ENCODE measurements at places on chromosomes 7 and 10.

GRCh38 chr10:44865289-44865671 lies 45.9 kb upstream of the TMEM72 start:
- peak; percentile 46 for DNase-seq

DNA sequence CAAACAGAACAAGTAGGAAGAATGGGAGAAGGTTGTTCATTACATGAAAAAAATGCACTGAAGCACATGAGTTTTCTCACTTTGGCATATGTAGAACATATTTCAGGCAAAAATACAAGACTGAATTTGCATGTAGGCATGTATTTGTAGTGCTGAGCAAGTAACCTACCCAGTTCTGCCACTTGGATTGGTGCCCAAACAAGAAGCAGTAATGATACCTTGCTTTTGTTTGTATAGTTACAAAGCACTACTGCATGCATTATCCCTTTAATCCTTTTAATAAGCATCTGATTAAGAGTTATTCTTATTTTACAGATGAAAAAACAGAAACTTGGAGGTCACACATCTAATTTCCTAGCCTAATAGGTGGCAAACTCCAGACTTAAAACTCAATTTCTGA lies 23.1 kb upstream of the CTTNBP2 start:
- no peak for DNase-seq

GRCh38 chr7:86629-87028 lies 105.7 kb upstream of the FAM20C start:
- peak; percentile 42 for DNase-seq

- no peak for DNase-seq
Observed at GRCh38 chr10:17214526-17214925, 13.1 kb upstream of the TRDMT1 start.

DNA sequence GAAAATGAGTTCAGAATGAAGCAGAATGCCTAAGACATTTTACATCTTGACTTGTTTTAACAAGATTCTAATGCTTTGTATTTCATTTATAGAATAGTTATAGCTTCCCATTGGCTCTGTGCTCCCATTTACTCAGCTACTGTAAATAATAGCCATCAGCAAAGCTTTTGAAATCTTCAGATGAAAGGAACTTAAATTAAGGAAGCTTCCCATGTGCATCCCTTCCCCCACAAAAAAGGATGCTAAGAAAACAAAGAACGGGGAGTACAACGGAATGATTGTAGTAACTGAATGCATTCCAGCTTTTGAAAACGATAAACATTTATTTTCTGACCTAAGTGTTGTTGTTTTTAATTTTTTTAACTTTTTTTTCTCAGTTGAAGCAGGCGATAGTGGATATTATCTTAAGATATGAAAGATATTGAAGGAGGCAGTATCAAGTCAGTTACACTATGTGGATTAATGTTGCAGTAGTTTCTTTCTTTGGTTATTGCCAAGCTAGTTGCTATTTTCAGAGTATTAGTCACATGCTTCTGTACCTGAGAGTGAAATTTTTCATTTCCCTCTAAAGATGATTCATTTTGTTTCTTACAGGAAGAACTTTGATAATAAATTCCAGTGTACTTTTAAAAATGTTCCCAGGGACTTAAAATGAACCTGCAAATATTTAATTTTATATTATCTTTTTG lies 129.2 kb downstream of the KCND2 start:
- DNase-seq: no peak

GRCh38 chr10:20334559-20334958 lies 518.3 kb downstream of the PLXDC2 start:
- DNase-seq: no peak

DNA sequence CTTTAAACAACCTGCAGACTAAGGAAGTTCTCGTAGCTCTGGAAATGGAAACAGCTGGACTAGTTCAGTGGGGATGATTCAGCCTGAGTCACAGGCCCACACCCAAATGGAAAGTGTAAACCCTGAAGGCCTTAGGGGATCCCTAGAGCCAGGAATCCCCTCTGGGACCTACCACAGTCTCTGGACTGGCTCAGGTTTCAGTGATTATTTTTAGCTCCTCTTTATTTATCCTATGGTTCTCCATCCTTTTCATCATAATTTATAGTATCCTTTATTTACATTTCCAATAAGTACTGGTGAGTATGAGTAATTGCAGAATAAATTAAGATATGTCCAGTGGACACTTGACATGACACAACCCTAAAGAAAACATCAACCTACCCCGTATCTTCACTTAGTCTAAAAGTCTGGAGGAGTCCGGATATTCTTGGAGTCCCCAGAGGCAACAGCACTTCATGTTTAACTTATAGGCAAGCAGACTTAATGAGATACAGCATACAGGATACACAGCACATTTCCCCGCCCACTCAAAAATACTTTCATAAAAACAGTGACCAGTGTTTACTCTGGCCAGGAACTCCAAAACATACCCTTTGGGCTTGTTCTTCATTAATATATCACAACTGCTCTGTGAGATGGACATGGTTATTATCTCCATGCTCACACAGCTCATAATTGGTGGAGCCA lies 28.4 kb upstream of the SEMA3E start:
- no peak for DNase-seq

GRCh38 chr10:122878799-122879338 lies 512 bp downstream of the FAM24B start:
- DNase-seq: no peak

GRCh38 chr7:150847536-150847935 lies 4.8 kb upstream of the AOC1 start:
- DNase-seq: no peak

GRCh38 chr10:79038104-79038840 lies 30.5 kb upstream of the ZMIZ1 start:
- no peak for DNase-seq
